ENCODE measurements at places on chromosomes 4 and X.

GRCh38 chr4:150743564-150744342, 161.8 kb downstream of the MAB21L2 start:
- DNase-seq, result no peak

GRCh38 chr4:112381996-112382692, 85.0 kb downstream of the ALPK1 start:
- no peak for DNase-seq

DNA sequence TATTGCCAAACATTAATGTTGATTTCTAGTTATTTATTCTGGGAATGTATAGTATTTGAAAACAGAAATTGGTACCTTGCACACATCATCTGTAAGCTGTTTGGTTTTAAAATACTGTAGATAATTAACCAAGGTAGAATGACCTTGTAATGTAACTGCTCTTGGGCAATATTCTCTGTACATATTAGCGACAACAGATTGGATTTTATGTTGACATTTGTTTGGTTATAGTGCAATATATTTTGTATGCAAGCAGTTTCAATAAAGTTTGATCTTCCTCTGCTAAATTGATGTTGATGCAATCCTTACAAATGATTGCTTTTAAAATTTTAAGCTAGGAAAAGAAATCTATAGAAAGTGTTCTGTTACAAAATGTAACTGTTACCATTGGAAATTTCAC, 30.8 kb upstream of the FMR1NB start:
- no peak for DNase-seq

- DNase-seq, result no peak
These were observed 1.7 kb upstream of the SRP72 start for GRCh38 chr4:56465599-56466295.

GRCh38 chr4:8613421-8614364, 21.1 kb downstream of the CPZ start:
- no peak for DNase-seq

Measured in Ammon's horn (tissue), 1 donor.